ENCODE measurements at places on chromosomes 2 and 18.

DNA sequence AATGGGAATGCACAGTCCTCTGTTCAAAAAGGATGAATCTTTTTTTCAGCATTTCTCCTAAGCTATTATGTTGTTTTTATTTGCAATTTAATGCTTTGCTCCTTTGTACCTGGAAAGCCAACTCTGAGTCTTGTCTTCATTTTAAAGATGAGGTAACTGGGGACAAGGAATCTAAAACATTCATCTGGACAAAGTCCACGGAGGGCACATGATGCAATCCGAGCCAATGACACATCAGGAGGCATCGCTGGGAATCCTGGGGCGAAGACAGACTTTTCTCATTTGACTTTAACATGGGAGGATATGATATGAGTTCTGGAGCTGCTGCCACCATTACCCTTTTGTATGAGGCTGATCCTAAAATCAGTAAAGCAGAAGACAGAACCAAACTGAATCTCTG lies 116.5 kb upstream of the REG3G start:
- no peak for DNase-seq

DNA sequence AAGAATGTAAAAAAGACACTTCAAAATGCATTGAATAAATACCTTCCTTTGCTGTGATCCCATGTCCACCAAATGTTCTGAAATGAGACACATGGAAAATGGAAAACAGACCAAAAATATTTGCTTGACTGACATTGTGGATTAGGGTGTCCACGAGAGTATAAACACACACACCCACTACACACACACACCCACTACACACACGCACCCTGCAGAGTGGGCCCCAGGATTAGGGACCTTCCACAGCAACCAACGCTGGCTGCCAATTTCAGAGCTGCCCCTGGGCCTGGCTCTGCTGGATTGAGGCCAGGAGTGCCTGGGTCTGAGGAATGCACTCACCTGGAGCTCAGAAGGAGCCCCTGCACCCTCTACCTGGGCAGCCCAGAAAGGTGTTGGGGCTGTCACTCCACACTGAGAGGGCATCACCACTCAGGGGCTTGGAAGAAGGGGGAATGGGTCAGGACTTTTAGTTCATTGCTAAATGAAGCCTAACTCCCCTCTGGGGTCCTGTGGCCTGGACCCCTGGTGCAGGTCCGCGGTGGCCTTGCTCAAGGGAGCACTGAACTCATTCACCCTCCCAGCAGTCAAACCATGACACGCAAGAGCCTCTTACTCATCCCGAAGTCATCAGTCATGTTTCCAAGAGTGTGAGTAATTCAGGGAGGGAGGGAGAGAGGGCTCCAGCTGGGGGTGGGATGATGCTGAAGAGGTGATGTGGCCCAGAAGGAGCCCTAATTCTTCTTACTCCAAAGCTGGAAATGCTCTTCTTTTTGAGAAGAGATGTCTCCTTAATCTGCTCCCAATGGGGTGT lies 50.2 kb upstream of the PLB1 start:
- no peak for DNase-seq

DNA sequence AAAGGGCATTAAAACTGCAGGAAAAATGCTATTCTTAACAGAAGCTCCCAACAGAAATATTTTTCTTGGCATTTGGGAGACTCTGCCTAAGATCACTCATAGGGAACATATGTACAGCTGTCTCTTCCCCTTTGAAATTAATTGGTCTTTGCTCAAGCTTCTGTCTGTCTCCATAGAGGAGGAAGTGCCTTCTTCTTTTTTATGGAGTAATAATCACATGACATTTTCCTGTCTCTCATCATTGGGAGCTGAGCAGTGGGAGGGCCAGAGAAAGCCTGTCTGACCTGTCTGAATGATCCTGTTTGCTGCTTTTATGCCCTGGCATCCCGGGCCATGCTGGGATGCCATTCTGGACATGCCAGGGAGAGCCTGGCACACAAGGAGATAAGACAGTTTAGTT lies 145.6 kb downstream of the AQP4 start:
- DNase-seq = no peak

GRCh38 chr2:121735518-121736074 lies 1.1 kb downstream of the NIFK start:
- no peak for DNase-seq

DNA sequence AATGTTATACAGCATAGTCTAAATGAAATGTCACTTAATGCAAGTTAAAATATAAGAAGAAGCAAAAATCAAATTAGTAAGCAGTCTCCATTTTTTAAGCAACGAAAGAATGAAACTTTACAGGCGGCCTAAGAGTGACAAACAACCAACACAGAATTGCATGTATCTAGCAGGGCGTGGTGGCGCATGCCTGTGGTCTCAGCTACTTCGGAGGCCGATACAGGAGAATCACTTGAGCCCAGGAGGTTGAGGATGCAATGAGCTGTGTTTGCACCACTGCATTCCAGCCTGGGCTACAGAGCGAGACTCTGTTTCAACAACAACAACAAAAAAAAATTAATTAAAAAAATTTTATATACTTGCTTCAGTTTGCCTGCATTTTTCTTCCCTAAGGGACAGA lies 16.6 kb downstream of the RBMS1 start:
- DNase-seq = no peak

DNA sequence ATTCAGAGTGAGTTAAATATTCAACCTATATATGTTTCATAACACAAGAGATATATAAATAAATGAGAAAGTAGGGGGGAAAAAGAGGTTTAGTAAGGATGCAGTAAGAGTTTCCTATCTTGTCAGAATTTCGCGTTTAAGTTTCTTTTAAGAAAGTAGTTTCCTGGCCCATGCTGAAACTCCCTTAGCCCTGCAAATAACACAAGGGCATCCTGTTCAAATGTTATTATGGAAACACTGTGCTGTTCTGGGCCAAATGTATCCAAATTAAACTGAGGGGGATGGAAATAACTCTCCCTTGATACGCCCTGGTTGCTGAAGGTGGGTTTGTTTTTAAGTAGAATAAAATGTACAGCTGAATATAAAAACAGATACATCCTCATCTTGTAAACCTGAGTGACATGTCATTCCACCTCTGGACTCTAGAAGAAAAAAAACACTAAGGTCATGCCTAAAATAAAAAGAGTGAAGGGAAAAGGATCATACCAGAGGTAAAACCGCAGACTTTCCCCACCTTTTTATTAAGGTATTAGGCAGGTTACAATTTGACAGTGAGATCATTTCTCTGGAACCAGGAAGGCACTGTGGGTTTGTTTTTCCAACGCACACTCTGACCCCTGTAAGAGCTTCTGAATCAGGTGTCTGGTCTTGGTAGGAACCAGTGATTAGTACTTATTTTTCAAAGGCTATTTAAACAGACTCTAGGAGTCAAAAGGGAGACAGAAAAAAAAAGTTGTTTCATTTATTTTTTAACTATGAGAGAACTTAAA lies 16.7 kb downstream of the BCL2 start:
- DNase-seq = no peak

DNA sequence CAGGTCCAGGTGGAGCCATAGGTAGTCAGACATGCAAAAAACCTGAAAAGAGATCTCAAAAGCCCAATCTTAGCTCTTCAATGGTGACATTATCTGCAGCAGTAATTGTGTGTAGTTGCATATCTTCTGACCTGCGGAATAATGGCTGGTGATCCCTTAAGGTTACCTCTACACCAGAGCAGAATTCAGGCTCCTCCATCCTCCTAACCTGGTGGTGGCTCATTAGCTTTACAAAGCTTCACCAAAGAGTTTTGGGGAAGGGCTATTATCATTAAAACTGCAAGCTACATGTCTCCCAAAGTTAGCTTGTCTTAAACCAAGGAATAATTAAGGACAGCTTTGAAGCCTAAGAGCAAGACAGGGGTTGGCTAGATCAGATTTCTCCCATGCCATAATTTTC lies 42.6 kb upstream of the CHST9 start:
- no peak for DNase-seq

DNA sequence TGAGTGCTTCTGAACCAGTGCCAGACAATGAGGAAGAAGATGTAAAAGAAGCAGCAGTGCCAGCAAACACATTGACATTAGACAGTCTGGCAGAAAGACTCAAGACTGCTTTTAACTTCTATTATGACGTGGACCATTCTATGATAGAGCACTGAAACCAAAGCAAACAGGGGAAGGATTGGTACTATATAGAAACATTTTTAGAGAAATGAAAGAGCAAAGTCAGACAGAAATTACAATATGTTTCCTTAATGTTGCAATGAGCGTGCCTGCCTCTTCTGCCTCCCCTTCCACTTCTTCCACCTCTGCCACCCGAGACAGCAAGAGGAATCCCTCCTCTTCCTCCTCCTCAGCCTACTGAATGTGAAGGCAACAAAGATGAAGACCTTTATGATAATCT lies 39.7 kb downstream of the DHX57 start:
- no peak for DNase-seq

- DNase-seq = no peak
Measured at GRCh38 chr18:21109936-21110712, 1.5 kb downstream of the ROCK1 start.

GRCh38 chr2:102434655-102435381 lies 11.9 kb downstream of the IL18RAP start:
- no peak for DNase-seq

GRCh38 chr2:212979799-212980198 lies 171.6 kb downstream of the IKZF2 start:
- no peak for DNase-seq

- no peak for DNase-seq
Measured at GRCh38 chr18:29512203-29512602, 1335.3 kb upstream of the CDH2 start.

DNA sequence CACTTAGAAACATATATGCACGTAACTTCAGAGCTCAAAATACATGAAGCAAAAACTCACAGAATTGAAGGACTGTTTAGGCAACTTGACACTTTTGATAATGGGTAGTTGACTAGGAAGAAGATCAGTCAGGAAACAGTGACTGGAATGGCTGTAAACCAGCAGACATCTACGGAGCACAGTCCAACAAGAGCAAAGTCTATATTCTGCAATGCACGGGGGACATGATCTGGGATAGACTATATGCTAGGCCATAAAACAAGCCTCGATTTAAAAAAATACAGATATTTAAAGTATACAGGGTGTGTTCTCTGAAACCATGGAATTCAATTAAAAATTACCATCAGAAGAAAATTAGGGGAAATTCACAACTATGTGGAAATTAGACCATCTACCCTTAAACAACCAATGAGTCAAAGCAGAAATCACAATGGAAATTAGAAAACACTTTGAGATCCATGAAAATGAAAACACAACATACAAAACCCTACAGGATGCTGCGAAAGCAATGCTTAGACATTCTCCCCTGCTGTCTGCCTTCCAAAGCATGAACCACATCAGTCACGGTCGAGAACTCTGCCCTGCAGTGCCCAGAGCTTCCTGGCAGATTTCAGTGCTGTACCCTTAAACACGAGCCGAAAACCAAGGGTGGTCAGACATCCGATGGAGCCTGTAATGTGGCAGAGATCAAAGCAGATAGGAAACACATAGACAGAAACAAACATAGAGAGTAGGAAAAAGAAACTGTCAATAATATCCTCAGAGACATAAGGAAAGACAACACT lies 651.9 kb upstream of the HS6ST1 start:
- DNase-seq = no peak

DNA sequence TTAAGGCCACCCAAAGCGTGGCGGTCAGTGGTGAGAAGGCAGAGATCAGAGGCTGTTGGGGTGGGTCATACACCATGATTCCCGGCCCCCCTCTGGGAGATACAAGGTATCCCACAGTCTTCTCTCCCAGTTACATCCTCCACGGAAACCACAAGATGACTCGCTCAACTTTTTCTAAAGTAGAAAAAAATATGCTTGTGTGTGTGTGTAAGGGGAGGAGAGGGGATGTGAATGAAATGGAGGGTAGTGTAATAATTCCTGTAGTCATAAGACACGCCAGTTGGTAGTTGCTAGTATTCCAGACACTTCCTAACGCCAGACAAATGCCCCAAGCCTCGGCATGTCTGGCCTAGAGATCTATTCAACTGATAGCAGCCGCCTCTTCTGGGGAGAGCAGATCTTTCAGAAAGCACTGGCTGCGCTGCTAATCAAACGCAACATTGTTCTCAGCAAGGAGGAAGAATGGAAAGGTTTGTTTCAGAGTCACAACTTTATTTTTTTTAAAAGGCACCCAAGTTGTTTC lies 143.5 kb downstream of the TGIF1 start:
- no peak for DNase-seq

DNA sequence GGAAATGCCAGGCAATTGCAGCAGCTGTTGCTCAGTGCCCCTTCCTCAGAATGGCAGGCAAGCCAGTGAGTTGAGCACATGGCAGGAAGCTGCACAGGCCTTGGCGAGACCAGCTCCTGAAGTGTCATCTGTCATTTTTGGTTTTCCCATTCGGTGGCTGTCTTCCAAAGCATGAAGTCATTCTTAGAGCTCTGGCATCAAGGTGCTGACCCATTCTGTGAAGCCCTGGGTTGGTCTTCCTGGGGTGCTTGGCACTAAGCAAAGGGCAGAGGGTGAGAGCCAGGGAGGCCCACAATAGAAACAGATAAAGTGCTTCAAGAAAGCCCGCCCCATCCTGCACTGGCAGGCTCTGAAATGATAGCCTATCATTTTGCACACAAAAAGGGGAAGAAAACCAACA lies 150.5 kb downstream of the VAPA start:
- DNase-seq = no peak

All from glutamatergic neuron (in vitro differentiated cells).